ENCODE measurements at places on chromosomes 12 and 14. TPM values are rescaled to one million over a fixed set of nuclear protein-coding genes. Genes with fewer than 3 reads are reported as not detected.
A peak's percentile ranks its signal among the peaks of the same experiment; 100 is the strongest.

DNA sequence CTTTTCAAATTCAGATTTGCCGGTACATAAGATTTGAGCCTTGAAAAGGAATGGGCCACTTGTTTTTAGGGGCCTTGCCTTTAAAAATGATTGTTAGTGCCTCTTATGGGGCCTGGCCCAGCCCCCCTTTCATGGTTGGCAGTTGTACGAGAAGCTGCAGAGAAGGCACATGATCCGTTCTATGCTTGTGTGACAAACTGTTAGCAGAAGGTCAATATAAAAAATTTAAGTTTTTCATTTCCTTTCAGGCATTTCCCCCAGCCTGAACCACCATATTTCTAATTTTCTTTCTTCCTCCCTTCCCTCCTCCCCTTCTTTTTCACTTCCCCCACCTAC is 119.1 kb downstream of the PLXNC1 start:
- DNase-seq, result no peak
- peaks cover 25% of the 10 kb centered on the region for H3K4me1 ChIP-seq
- no peaks in the 10 kb centered on the region for H3K27me3 ChIP-seq
- peak overlapping the region; percentile 43 for H3K27ac ChIP-seq

CHST11 gene
- 1.6 TPM for total RNA-seq

DNA sequence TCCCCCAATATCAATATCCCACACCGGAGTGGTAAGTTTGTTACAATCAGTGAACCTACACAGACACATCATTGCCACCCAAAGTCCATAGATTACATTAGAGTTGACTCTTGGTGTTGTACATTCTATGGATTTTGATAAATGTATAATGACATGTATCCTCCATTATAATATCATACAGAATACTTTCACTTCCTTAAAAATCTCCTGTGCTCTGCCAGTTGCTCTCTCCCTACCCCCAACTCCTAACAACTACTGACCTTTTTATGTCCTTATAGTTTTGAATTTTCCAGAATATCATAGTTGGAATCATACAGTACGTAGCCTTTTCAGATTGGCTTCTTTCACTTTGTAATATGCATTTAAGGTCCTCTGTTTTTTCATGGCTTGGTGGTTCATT is 48.4 kb downstream of the SLC4A8 start:
- H3K4me3 ChIP-seq, result no peak overlapping the region
- no peak overlapping the region for H3K27ac ChIP-seq
- DNase-seq, result no peak
- H3K27me3 ChIP-seq, result no peaks in the 10 kb centered on the region

DNA sequence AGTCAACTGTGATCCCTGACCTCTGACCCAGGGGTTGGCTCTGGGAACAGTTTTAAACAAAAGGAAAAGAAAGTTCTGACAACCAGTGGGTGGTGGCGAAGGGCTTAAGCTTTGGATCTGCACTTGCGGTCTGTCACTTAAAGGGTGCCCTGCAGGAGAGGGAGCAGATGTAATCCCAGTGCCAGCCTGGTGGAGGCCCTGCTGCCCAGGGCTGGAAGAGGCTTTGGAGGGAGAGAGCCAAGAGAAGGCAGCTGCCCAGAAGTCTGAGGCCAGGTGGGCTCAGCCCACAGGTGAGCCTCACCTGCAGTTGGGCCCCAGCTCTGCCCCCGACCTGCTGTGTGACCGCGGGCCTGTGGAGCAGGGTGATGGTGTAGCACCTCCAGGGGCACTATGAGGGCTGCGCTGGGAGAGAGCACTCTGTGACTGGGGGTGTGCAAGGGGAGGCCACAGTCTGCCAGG is 19.1 kb downstream of the SH2B3 start:
- H3K27me3 ChIP-seq, result no peaks in the 10 kb centered on the region
- H3K27ac ChIP-seq, result no peak overlapping the region
- no peak overlapping the region for H3K4me3 ChIP-seq
- no peaks in the 10 kb centered on the region for H3K36me3 ChIP-seq
- DNase-seq, result no peak

FBXO21 gene
- 25.3 TPM for total RNA-seq

GRCh38 chr12:16545836-16546235 is 60.1 kb downstream of the LMO3 start:
- H3K4me1 ChIP-seq, result no peaks in the 10 kb centered on the region
- no peak for DNase-seq
- no peak overlapping the region for H3K27ac ChIP-seq
- no peaks in the 10 kb centered on the region for H3K27me3 ChIP-seq

GRCh38 chr14:47662466-47662865 is 12.9 kb downstream of the MDGA2 start:
- H3K4me1 ChIP-seq, result no peaks in the 10 kb centered on the region
- no peak overlapping the region for H3K4me3 ChIP-seq
- no peak for DNase-seq
- no peaks in the 10 kb centered on the region for H3K36me3 ChIP-seq
- no peak overlapping the region for H3K27ac ChIP-seq

GRCh38 chr12:13981990-13982389 is 588 bp upstream of the GRIN2B start:
- peak overlapping the region; percentile 41 for H3K4me3 ChIP-seq
- no peak for DNase-seq
- peaks cover 22% of the 10 kb centered on the region for H3K27me3 ChIP-seq
- H3K36me3 ChIP-seq, result no peaks in the 10 kb centered on the region
- no peaks in the 10 kb centered on the region for H3K4me1 ChIP-seq
- no peak overlapping the region for H3K27ac ChIP-seq

DNA sequence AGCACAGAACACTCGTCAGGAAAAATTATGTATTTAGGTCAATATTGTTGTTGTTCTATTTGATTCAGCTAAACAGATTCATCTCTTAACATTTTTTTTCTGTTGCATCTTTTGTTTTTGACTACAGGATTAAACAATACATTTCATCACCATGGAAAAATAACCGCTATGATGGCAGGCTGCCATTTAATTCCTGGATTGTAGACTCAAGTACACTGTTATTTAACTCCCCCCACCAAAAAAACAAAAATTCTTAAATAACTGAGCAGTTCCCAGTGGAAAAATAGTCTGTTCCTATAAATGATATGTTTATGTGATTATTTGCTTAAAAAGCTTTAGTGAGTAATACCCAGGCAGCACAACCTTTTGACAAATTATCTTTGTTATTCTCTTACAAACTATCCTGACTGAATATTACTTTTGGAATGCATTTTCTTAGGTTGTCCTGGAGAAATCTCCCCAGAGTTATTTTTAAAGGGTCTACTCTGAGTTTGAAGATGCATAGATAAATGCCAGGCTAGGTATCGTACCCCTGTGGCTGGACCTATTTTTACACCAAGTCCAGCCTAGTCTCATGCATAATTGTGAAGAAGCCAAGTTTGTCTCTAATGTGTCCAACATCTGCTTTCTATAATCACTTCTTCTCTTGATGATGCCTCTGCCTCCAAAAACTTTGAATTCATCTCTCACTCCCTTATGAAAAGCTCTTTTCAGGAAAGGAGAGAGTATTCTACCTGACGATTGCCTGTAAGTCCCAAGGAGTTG is 3.7 kb downstream of the KERA start:
- H3K27ac ChIP-seq, result no peak overlapping the region
- H3K4me1 ChIP-seq, result no peaks in the 10 kb centered on the region
- H3K27me3 ChIP-seq, result no peaks in the 10 kb centered on the region
- no peak for DNase-seq
- H3K4me3 ChIP-seq, result no peak overlapping the region
- H3K36me3 ChIP-seq, result no peaks in the 10 kb centered on the region

- no peak overlapping the region for H3K27ac ChIP-seq
- no peaks in the 10 kb centered on the region for H3K4me1 ChIP-seq
Observed at GRCh38 chr14:76644855-76645518, 116.3 kb upstream of the VASH1 start.

- no peaks in the 10 kb centered on the region for H3K4me1 ChIP-seq
- no peaks in the 10 kb centered on the region for H3K27me3 ChIP-seq
- no peak overlapping the region for H3K27ac ChIP-seq
- no peak overlapping the region for H3K4me3 ChIP-seq
- DNase-seq, result no peak
Observed at GRCh38 chr12:64147011-64147631, 75.0 kb downstream of the KICS2 start.

KRT85 gene
- total RNA-seq, result not detected

LIN52 gene
- total RNA-seq, result 4.7 TPM

DNA sequence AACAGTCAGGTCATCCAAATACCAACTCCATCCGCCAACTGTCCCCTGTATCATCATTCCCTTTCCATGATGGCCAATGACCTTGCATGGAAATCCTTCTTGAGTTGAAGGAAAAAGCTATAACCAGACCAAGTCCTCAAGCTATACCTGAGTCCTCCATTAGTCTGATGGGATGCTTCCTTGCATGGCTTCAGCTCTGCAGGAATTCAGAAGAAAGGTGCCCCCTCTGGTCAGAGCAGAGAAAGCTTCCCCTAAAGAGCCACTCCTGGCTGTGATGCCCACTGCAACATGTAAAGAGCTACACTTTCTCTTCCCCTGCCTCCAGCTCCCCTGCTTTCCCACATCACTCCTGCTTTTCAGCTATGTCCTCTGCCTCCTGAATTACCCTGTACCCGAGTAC is 43.1 kb upstream of the FKBP4 start:
- H3K4me1 ChIP-seq, result no peaks in the 10 kb centered on the region
- H3K4me3 ChIP-seq, result no peak overlapping the region
- H3K36me3 ChIP-seq, result no peaks in the 10 kb centered on the region
- no peak overlapping the region for H3K27ac ChIP-seq
- peaks cover 4% of the 10 kb centered on the region for H3K27me3 ChIP-seq

- no peak for DNase-seq
- H3K27ac ChIP-seq, result no peak overlapping the region
- H3K27me3 ChIP-seq, result no peaks in the 10 kb centered on the region
- no peaks in the 10 kb centered on the region for H3K36me3 ChIP-seq
Observed at GRCh38 chr12:32918890-32919801, 22.6 kb upstream of the PKP2 start.

ACRBP gene
- 0.99 TPM for total RNA-seq

DNA sequence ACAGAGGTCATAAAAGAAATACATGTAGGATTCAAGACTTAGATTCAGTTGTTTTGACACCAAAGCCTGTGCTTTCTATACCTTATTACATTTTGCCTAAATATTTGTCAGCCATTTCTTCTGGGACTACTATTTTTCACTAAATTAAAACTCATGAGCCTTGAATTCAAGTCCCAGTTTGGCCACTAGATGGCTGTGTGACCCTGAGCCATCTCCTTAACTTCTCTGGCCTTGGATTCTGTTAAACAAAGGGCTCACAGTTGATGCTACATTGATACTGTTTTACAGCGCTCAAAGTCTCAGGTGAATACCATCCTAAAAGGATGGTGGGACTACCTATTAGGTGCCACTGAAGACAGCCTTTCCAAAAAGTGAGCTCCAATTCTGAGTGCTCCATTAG is 39.6 kb upstream of the CCDC198 start:
- no peaks in the 10 kb centered on the region for H3K27me3 ChIP-seq
- no peak overlapping the region for H3K4me3 ChIP-seq
- DNase-seq, result no peak
- no peaks in the 10 kb centered on the region for H3K4me1 ChIP-seq

IAPP gene
- total RNA-seq, result not detected

PMCH gene
- total RNA-seq, result not detected

GRCh38 chr12:26017484-26018211 is 59.2 kb downstream of the RASSF8 start:
- peaks cover 33% of the 10 kb centered on the region for H3K4me1 ChIP-seq
- no peak for DNase-seq
- no peaks in the 10 kb centered on the region for H3K27me3 ChIP-seq
- H3K4me3 ChIP-seq, result no peak overlapping the region
- H3K36me3 ChIP-seq, result no peaks in the 10 kb centered on the region

GLT1D1 gene
- total RNA-seq, result 2.2 TPM

GRCh38 chr12:110314308-110314707 is 33.3 kb downstream of the ATP2A2 start:
- no peaks in the 10 kb centered on the region for H3K27me3 ChIP-seq
- H3K4me1 ChIP-seq, result peaks cover 34% of the 10 kb centered on the region
- H3K36me3 ChIP-seq, result no peaks in the 10 kb centered on the region
- no peak for DNase-seq
- peak overlapping the region; percentile 73 for H3K27ac ChIP-seq
- no peak overlapping the region for H3K4me3 ChIP-seq

Data from psoas muscle (tissue), 8 donors.